ENCODE measurements at places on chromosomes 16 and 17. TPM values are rescaled to one million over a fixed set of nuclear protein-coding genes. Genes with fewer than 3 reads are reported as not detected.

Gene STX1B
- total RNA-seq = 0.72 TPM

Gene CNTNAP1
- total RNA-seq = 2.2 TPM

Gene RAD51C
- 17.3 TPM for total RNA-seq

Gene PHF23
- 36.4 TPM for total RNA-seq

Gene DNAH17
- total RNA-seq = under 0.01 TPM

Gene SLC12A4
- 22.2 TPM for total RNA-seq

Gene DNAH9
- total RNA-seq = not detected

Gene ABCA8
- total RNA-seq = 0.21 TPM

Gene KIF19
- total RNA-seq = under 0.01 TPM

Gene CLEC18B
- not detected for total RNA-seq

Gene FNDC8
- total RNA-seq = not detected

Gene SEZ6L2
- total RNA-seq = 5.3 TPM

Gene CCL4
- total RNA-seq = not detected

Gene TCAP
- total RNA-seq = 0.21 TPM

Gene MPV17L
- total RNA-seq = 0.72 TPM

Gene OTOA
- not detected for total RNA-seq

Gene ZNF764
- 3.6 TPM for total RNA-seq

Gene ZNF750
- total RNA-seq = 9.2 TPM

Gene ANKRD40CL
- not detected for total RNA-seq

Gene CDRT15L2
- total RNA-seq = not detected

Gene DBNDD1
- 7.5 TPM for total RNA-seq

Gene IL21R
- 0.21 TPM for total RNA-seq

Gene MSLN
- total RNA-seq = 9.0 TPM

Gene HSBP1
- total RNA-seq = 26.9 TPM

Gene ATP1B2
- not detected for total RNA-seq

Gene TGFB1I1
- total RNA-seq = 3.4 TPM

Gene TMC6
- 106 TPM for total RNA-seq

Gene SLC6A2
- not detected for total RNA-seq

Gene CD300LB
- not detected for total RNA-seq

Gene CMIP
- total RNA-seq = 22.2 TPM

Gene CD300A
- total RNA-seq = not detected

Gene SLC39A11
- total RNA-seq = 23.2 TPM

Gene EDC4
- total RNA-seq = 37.9 TPM

Gene CLEC19A
- total RNA-seq = not detected

Gene CD68
- 21.3 TPM for total RNA-seq

Gene GNG13
- total RNA-seq = not detected

Gene ADAD2
- not detected for total RNA-seq

Gene TBC1D3D
- total RNA-seq = not detected

Gene SALL1
- 0.48 TPM for total RNA-seq

Gene SKAP1
- total RNA-seq = not detected

Gene KRT23
- total RNA-seq = 148 TPM

Gene KRT13
- 0.24 TPM for total RNA-seq

All from tracheal epithelial cell (primary cell).